ENCODE measurements at places on chromosomes 16 and 17. TPM values are rescaled to one million over a fixed set of nuclear protein-coding genes. Genes with fewer than 3 reads are reported as not detected.
A peak's percentile ranks its signal among the peaks of the same experiment; 100 is the strongest.

- no peak overlapping the region for H3K27ac ChIP-seq
- H3K4me1 ChIP-seq: peaks cover 4% of the 10 kb centered on the region
- peaks cover 84% of the 10 kb centered on the region for H3K36me3 ChIP-seq
- H3K4me3 ChIP-seq: no peak overlapping the region
- no peaks in the 10 kb centered on the region for H3K27me3 ChIP-seq
Observed at GRCh38 chr17:1005361-1005946, 8.5 kb downstream of the TIMM22 start.

- H3K36me3 ChIP-seq: no peaks in the 10 kb centered on the region
- DNase-seq: no peak
- H3K4me3 ChIP-seq: no peak overlapping the region
- no peak overlapping the region for H3K27ac ChIP-seq
Observed at GRCh38 chr17:15342460-15342859, 1.1 kb upstream of the TEKT3 start.

GRCh38 chr17:54408731-54409130 lies 491.9 kb upstream of the TOM1L1 start:
- H3K27me3 ChIP-seq: no peaks in the 10 kb centered on the region
- no peak overlapping the region for H3K27ac ChIP-seq
- DNase-seq: no peak
- no peaks in the 10 kb centered on the region for H3K36me3 ChIP-seq
- H3K4me3 ChIP-seq: no peak overlapping the region

- no peaks in the 10 kb centered on the region for H3K4me1 ChIP-seq
- H3K36me3 ChIP-seq: peaks cover 99% of the 10 kb centered on the region
- H3K4me3 ChIP-seq: no peak overlapping the region
- no peak overlapping the region for H3K27ac ChIP-seq
Observed at GRCh38 chr17:80377798-80378197, 37.2 kb upstream of the ENDOV start.

DNA sequence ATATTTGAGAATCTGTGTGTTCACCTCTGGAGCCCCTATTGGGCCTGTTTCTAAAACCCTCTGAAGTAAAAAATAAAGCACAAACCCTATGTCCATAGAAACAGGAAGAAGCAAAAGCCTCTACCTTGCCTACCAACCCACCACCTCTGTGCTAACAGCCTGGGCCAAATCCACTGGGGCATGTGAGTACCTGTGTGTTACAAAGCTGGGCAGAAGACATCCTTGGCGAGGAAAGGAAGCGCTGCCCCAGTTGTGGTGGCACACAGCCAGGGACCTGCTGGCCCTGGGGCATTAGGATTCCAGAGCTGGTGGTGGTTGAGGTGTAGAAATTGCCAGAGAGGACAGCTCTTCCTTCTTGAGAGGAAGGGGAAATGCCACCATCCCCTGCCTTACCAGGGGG lies 30.0 kb downstream of the MYO18A start:
- no peak overlapping the region for H3K4me3 ChIP-seq
- H3K36me3 ChIP-seq: no peaks in the 10 kb centered on the region
- no peaks in the 10 kb centered on the region for H3K27me3 ChIP-seq
- H3K27ac ChIP-seq: no peak overlapping the region
- H3K4me1 ChIP-seq: peaks cover 36% of the 10 kb centered on the region
- DNase-seq: no peak

- H3K4me3 ChIP-seq: no peak overlapping the region
- no peak overlapping the region for H3K27ac ChIP-seq
- H3K36me3 ChIP-seq: no peaks in the 10 kb centered on the region
- H3K4me1 ChIP-seq: peaks cover 22% of the 10 kb centered on the region
Observed at GRCh38 chr16:11640987-11641817, 27.1 kb upstream of the SNN start.

- no peaks in the 10 kb centered on the region for H3K36me3 ChIP-seq
- H3K27ac ChIP-seq: no peak overlapping the region
- no peak for DNase-seq
Observed at GRCh38 chr16:78129349-78129748, 29.9 kb downstream of the WWOX start.

DNA sequence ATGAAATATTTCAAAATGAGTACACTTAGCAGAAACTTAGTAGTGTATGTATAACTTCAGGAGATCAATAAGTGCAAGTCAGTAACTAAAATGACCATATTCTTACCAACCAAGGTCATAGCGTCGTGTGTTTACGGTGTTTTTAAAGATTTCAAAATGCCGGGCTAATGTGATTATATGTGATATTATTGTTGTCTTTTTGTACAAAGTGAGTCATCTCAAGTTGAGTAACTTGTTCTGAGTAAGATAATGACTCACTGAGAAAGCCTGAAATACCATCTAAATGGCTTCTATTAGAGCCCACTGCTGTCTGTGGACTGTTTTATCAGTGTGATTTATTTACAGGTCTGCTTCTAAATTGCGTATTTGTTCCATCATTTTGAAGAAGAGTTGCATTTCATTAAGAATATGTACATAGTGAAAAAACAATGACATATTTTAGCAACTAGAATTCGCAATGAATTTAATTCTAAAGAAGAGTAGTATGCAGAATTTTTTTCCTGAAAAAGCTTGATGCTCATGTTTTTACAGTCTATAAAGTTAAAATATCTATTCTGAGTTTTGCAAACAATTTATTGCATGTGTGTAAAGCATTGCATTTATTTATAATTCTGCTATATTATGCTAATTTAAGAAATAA lies 12.7 kb downstream of the KRT12 start:
- no peak overlapping the region for H3K27ac ChIP-seq
- no peaks in the 10 kb centered on the region for H3K36me3 ChIP-seq
- no peaks in the 10 kb centered on the region for H3K4me1 ChIP-seq
- H3K4me3 ChIP-seq: no peak overlapping the region
- H3K27me3 ChIP-seq: no peaks in the 10 kb centered on the region

DNA sequence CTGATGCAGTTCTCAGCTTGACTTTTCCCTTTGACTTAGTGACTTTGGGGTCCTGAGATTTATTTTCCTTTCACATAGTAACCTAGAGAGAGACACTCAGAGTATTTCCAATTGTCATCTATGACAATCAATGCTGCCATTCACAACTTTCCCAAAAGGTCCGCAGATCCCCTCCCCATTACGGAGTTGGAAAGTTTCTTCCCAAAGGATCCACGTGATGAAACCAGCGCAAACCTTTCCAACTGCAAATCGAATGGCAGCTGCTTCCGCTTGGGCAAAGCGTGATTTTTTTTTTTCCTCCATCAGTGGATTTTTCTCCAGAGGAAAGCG lies 538 bp upstream of the FCSK start:
- no peak for DNase-seq
- peak overlapping the region; percentile 89 for H3K27ac ChIP-seq
- peak overlapping the region; percentile 93 for H3K4me3 ChIP-seq
- no peaks in the 10 kb centered on the region for H3K36me3 ChIP-seq
- H3K4me1 ChIP-seq: peaks cover 21% of the 10 kb centered on the region
- H3K27me3 ChIP-seq: no peaks in the 10 kb centered on the region

DNA sequence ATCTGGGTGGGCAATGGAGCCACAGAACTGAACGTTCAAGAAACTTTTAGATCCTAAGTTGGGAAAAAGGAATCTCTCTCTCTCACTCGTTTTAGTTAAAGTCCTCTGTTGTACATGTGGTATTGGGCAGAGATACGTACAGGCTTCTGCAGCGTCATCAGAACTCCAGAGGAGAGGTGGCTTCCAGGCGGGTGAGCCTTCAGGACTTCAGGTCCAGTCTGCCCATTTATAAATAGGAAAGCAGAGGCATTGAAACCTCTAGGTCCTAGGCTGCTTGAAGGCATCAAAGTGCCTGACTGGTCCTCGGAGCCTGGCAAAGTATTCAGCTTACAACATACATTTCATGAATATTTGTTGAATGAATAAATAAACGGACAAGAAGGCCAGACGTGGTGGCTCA lies 8.1 kb upstream of the TNFRSF13B start:
- H3K4me1 ChIP-seq: peaks cover 3% of the 10 kb centered on the region
- no peak overlapping the region for H3K27ac ChIP-seq
- H3K27me3 ChIP-seq: no peaks in the 10 kb centered on the region
- no peaks in the 10 kb centered on the region for H3K36me3 ChIP-seq
- no peak overlapping the region for H3K4me3 ChIP-seq

- no peak overlapping the region for H3K27ac ChIP-seq
- no peaks in the 10 kb centered on the region for H3K4me1 ChIP-seq
- H3K4me3 ChIP-seq: no peak overlapping the region
- DNase-seq: no peak
- no peaks in the 10 kb centered on the region for H3K36me3 ChIP-seq
- H3K27me3 ChIP-seq: no peaks in the 10 kb centered on the region
Observed at GRCh38 chr17:30588798-30589247, 111.6 kb downstream of the GOSR1 start.

GRCh38 chr17:57556320-57556719 lies 188.8 kb downstream of the CCDC182 start:
- no peak overlapping the region for H3K4me3 ChIP-seq
- DNase-seq: no peak
- H3K27ac ChIP-seq: no peak overlapping the region
- H3K27me3 ChIP-seq: no peaks in the 10 kb centered on the region

DNA sequence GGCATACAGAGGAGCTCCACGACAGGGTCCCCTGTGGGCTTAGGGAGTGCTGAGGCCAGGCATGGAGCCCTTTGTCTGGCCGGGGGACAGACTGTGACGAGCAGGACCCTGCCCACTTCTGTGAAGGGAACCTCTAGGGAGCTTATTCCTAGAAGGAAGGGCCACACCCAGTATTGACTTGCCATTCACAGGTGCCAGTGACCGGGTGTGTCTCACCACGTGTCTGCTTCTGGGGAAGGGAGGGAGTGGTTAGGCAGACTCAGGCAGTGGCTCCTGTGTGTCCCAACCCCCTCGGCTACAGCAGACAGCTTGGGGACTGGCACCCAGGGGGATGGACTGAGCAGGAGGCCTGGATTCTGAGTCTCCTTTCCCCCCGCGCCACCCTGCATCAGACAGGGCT lies 57.2 kb downstream of the SOCS1 start:
- no peak overlapping the region for H3K4me3 ChIP-seq
- peaks cover 10% of the 10 kb centered on the region for H3K4me1 ChIP-seq
- DNase-seq: no peak
- H3K36me3 ChIP-seq: no peaks in the 10 kb centered on the region
- H3K27ac ChIP-seq: no peak overlapping the region

DNA sequence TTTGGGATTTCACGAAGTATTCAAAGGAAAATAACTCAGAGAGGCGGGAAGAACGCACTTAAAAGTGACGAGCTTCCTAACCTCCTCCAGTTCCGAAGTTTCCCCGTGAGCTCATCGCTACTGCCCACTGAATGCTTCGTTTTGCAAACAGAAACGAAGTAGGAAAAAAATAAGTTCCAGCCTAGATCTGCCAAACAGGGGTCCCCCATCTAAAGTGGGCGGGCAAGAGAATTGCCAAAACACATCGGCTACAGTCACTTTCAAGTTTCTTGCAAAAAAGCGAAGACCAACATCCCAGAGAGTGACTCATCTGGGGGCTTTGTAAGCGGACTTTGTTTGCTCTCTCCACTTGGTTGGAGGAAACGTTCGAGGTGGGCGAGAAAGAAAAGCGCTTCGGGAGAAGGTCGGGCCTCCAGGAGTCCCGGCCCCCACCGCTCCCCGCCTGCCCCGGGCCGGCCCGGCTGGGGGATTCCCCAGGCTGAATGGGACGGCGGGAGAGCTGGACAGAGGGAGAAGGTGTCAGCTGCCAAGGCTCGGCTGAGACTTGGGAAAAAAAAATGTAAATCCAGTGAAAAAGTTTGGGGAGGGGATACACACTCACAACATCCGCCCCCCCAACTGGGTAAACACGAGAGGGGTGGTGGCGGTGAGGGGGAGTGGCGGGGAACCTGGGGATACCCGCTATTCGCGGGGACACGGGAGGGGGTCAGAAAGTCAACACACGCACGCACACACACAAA lies 1.0 kb downstream of the VEZF1 start:
- no peaks in the 10 kb centered on the region for H3K27me3 ChIP-seq
- H3K36me3 ChIP-seq: peaks cover 16% of the 10 kb centered on the region
- H3K4me3 ChIP-seq: peak overlapping the region; percentile 86
- DNase-seq: peak; percentile 12
- H3K27ac ChIP-seq: peak overlapping the region; percentile 74

DNA sequence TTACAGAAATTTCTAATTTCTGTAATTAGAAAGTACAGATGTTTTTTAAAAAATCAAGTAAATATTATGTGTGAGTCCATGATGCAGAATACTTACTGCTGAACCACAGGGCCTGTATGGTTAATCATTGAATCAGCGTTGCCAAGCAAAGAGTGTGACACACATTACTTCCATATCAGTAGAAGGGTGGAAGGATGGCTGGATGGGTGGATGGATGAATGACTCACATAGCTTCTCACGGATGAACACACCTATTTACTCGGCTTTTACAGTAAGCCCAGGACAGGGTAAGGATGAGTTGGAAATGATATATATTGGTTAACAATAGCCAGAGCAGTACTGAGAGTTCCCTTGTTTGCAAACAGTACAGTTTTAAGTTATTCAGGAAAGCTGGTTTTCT lies 495.9 kb upstream of the RBFOX1 start:
- H3K27me3 ChIP-seq: no peaks in the 10 kb centered on the region
- no peak for DNase-seq
- H3K27ac ChIP-seq: no peak overlapping the region
- no peaks in the 10 kb centered on the region for H3K4me1 ChIP-seq
- H3K4me3 ChIP-seq: no peak overlapping the region

GRCh38 chr17:35313875-35314409 lies 59.5 kb downstream of the SLFN11 start:
- peaks cover 30% of the 10 kb centered on the region for H3K4me1 ChIP-seq
- no peaks in the 10 kb centered on the region for H3K27me3 ChIP-seq
- peak overlapping the region; percentile 70 for H3K27ac ChIP-seq
- H3K4me3 ChIP-seq: peak overlapping the region; percentile 77

DNA sequence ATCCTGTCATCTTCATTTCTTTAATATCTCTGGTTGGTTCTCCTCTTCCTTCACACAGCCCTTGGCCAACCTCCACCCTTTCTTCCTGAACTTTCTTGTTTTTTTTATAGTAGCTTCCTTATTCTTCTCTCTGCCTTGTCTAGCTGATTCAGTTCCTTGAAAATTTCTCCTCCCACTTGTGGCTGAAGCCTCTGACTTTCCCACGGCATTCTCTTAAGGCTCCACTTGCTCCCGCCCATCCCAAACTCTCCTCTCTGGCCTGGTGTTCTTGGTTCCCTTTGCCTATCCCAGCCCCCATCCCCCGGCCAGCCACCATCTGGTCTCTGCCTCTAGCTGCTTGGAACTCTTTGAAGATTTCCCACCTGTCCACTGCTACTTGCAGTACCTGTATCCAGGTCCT lies 29.1 kb downstream of the NLRP1 start:
- H3K4me1 ChIP-seq: peaks cover 6% of the 10 kb centered on the region
- peaks cover 71% of the 10 kb centered on the region for H3K36me3 ChIP-seq
- no peak overlapping the region for H3K4me3 ChIP-seq

- DNase-seq: peak; percentile 18
- no peaks in the 10 kb centered on the region for H3K36me3 ChIP-seq
- peak overlapping the region; percentile 30 for H3K4me3 ChIP-seq
Observed at GRCh38 chr17:46770818-46771560, 47.5 kb downstream of the WNT3 start.

- DNase-seq: no peak
- peaks cover 8% of the 10 kb centered on the region for H3K27me3 ChIP-seq
- no peak overlapping the region for H3K27ac ChIP-seq
- H3K36me3 ChIP-seq: no peaks in the 10 kb centered on the region
- H3K4me3 ChIP-seq: no peak overlapping the region
- H3K4me1 ChIP-seq: no peaks in the 10 kb centered on the region
Observed at GRCh38 chr17:50238601-50239280, 35.5 kb upstream of the TMEM92 start.

MYH13 gene
- not detected for total RNA-seq

DNAAF8 gene
- not detected for total RNA-seq

ENPP7 gene
- total RNA-seq: not detected

SPATA22 gene
- total RNA-seq: 0.92 TPM

WSB1 gene
- 104 TPM for total RNA-seq

MSRB1 gene
- total RNA-seq: 2.3 TPM

LITAFD gene
- total RNA-seq: 0.60 TPM

CCL17 gene
- total RNA-seq: not detected

P2RX1 gene
- 1.0 TPM for total RNA-seq
